ENCODE measurements at places on chromosomes 1 and 21.

DNA sequence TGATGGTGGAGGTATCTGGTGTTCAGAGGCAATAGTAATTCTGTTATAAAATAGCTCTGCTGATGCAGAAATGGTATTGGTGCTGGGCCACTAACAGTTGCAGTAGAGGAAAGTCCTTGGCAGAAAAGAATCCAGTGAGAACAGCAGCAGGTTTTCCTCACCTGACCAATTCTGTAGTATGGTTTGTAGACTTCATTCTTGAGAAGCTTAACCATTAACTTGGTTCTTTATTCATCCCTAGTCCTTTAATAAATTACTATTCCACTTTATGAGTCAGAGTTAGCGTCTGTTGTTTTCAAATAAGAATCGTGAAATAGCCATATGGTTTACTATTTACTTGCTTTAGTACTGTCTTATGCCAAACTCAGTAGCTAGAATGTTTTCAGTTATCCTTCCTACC lies 128.5 kb upstream of the SERTAD4 start:
- DNase-seq = no peak

GRCh38 chr21:42683371-42684108 lies 30.1 kb downstream of the PDE9A start:
- no peak for DNase-seq

DNA sequence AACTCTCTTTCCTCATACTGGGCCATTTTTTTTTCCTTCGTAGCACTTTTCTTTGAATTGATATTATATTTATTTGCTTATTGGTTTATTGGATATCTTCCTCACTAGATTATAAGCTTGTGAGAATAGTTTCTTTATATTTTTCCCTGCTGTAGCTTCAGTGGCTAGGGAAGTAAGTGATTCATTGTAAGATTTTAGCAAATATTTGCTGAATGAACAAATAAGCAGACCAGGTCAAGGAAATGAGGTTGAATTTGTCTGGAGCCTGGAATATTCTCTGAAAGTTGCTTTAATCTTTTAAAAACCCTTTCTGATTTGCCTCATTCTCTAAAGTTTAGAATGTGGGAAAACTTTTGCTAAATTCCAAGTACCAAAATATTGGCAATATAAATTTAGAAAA lies 80.2 kb downstream of the RABGAP1L start:
- DNase-seq = no peak

GRCh38 chr1:25669781-25670567 lies 53.4 kb downstream of the MAN1C1 start:
- no peak for DNase-seq

Data from Caco-2 (cell line).